ENCODE measurements at places on chromosomes 16 and 17. TPM values are rescaled to one million over a fixed set of nuclear protein-coding genes. Genes with fewer than 3 reads are reported as not detected.

The CLDN9 gene
- 0.32 TPM for total RNA-seq

The CHMP1A gene
- 92.8 TPM for total RNA-seq

The CARD14 gene
- 0.78 TPM for total RNA-seq

The CPHXL2 gene
- total RNA-seq = not detected

The KRT31 gene
- total RNA-seq = not detected

The TLCD3B gene
- total RNA-seq = not detected

The SULT1A1 gene
- total RNA-seq = 4.8 TPM

The CA5A gene
- total RNA-seq = not detected

The RAC3 gene
- total RNA-seq = 40.5 TPM

The MYH13 gene
- not detected for total RNA-seq

The KRTAP16-1 gene
- not detected for total RNA-seq

The C16orf54 gene
- not detected for total RNA-seq

The WNT3 gene
- 4.3 TPM for total RNA-seq

The OR4D1 gene
- not detected for total RNA-seq

The TBC1D26 gene
- not detected for total RNA-seq

The LRRC37A gene
- total RNA-seq = 0.75 TPM

The FOXO3B gene
- 4.7 TPM for total RNA-seq

Data from A549 treated with ZK216348 at 1 μM for 4 hours (cell line).